ENCODE measurements at places on chromosomes 7 and 10. TPM values are rescaled to one million over a fixed set of nuclear protein-coding genes. Genes with fewer than 3 reads are reported as not detected.

GRCh38 chr7:128105228-128106022 is 74.2 kb upstream of the LRRC4 start:
- DNase-seq: no peak

CTTNBP2 gene
- polyA plus RNA-seq: 23.2 TPM

- DNase-seq: no peak
Observed at GRCh38 chr7:143492799-143493739, 15.4 kb downstream of the TAS2R41 start.

DNA sequence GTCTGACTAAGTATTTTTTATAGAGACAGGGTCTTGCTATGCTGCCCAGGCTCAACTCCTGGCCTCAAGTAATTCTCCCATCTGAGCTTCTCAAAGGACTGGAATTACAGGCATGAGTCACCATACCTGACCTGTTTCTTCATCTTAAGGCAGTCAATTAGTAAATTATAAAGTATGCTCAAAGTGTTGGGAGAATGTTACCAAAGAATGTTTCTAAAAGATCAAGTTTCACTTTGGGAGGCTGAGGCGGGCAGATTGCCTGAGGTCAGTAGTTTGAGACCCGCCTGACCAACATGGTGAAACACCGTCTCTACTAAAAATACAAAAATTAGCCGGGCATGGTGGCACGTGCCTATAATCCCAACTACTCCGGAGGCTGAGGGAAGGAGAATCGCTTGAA is 117.0 kb downstream of the ALOX5 start:
- DNase-seq: no peak

- no peak for DNase-seq
Observed at GRCh38 chr7:79199961-79200360, 253.5 kb downstream of the MAGI2 start.

DLX5 gene
- polyA plus RNA-seq: not detected

GRCh38 chr10:49649294-49649693 is 30.2 kb upstream of the C10orf53 start:
- no peak for DNase-seq

DNA sequence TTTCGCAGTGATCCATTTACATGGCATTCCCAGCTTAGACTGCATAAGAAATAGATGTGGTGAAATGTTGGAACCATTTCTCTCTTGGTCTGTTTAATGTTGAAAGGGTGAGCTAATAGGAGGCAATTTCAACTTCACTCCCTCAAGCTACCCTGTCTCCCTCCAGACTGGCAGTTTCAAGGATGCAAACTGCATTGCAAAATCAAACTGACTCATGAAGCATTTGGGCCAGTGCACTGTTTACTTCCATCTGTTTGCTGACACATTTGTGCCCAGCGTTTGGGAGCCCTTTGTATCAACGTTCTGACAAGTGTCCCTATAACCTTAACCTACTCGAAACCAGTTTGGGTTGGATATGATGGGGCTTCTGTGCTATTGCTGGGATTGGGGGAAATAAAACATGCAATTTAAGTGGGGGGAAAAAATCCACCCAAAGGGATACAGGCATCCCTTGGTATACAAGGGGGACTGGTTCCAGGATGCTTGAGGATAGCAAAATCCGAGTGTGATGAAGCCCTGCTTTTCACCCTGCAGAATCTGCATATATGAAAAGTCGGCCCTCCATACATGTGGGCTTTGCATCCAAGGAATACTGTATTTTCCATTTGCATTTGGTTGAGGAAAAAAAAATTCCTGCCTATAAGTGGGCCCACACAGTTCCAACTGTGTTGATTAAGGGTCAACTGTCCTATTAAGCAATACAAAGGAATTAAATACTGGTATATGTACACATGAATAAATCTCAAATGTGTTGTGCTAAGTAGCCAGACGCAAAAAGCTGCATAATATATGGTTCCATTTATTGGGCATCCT is 15.6 kb downstream of the RHEB start:
- DNase-seq: no peak

DNA sequence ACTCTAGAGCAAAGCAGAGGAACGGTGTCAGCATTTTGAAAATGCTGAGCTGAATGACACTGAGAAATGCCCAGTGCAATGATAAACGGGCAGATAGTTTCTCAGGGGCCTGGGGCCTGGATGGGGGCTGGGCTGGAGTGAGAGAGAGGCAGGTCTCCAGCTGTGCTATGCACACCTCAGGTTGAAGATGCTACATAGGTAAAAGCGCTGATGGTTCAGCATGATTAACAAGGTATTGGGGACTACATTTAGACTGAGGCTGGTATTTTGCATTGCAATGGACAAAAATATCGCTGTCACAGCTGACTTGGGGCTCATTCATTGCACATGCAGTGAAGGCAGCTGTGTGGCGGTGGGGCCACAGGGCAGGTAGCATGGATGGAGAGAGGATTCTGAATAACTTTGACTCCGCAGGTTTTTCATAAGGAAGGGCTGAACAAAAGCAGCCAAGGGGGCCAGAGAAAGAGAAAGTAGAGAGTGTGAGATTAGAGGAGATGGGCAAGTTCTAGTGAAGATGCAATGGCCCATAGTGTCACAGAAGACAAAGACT is 290.8 kb upstream of the ZNF32 start:
- DNase-seq: no peak

GRCh38 chr7:112987171-112987570 is 99.5 kb downstream of the GPR85 start:
- DNase-seq: no peak

DNA sequence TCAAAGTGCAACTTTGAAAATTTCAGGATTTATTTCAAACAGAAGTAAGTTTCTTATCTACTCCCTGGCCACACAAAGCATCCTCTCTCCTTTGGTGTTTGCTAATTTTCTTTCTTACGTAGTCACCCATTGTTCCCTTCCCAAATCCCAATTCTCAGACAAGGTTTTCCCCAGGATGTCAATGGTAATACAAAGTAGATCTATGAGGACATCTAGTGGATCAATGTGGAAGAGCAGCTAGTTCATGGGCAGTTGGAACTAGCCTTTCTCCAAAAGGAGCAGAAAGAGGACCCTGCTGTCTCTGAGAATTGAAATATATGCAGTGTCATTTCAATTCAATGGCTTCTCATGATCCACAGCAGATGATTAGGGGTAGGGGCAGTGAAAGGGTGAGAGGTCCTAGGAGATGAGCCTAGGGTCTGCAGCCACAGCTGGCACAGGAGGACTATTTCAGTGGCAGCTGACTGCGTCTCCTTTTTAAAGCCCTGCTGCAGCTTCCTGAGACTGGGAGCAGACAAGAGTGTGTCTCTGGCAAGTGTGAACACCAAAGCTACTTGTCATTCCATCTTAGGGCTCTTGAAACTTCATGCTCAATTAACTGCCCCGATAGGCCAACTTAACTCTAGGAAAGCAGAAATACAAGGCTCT is 632.6 kb downstream of the KCNMA1 start:
- DNase-seq: peak; percentile 65

DNA sequence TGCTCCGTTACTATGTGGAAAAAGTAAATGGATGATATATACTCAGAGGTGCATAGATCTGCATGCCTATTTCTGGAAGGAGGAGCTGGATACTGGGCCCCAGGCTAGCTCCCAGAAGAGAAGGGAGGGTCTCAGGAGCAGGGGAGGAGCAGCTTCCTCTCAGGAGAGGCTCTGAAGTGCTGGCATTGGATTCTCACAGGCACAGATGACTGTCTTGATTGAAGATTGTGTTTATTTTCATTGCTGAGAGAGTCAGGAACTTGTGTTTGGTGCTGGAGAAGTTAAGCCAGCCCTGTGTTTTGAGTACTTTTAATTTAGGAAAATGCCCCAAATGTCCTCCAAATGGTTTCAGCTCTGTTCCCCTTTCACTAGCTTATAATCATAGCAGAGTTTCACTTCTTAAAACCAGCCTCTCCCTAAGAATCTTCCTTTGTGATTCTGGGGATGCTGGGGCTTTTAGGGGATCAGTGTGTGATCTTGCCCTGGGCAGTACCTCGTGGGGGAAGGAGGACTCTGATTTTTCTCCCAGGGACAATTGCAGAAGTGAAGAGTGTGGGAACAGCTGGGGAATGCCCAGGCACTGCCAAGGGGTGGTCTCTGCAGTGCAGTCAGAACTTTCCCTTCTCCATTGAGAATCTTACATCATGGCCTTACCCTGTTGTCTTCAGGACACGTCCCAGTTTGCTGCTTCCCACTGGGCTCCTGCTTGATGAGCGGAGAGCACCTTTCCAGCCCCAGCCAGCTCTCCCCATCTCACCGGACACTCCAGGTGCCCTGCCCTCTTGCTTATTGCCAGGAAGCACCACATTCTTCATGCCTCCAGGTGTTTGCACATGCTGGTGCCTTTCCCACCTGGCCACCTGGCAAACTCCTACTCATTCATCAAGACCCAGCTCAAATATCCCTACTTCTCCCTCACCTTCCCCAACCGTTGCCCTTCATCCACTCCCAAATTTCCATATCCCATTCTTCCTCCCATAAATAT is 102.8 kb downstream of the ARHGAP22 start:
- DNase-seq: no peak

NPC1L1 gene
- 2.4 TPM for polyA plus RNA-seq

- DNase-seq: no peak
Observed at GRCh38 chr7:148916186-148916585, 32.1 kb upstream of the EZH2 start.

HABP2 gene
- polyA plus RNA-seq: 0.39 TPM

TAS2R5 gene
- polyA plus RNA-seq: 1.4 TPM

DNA sequence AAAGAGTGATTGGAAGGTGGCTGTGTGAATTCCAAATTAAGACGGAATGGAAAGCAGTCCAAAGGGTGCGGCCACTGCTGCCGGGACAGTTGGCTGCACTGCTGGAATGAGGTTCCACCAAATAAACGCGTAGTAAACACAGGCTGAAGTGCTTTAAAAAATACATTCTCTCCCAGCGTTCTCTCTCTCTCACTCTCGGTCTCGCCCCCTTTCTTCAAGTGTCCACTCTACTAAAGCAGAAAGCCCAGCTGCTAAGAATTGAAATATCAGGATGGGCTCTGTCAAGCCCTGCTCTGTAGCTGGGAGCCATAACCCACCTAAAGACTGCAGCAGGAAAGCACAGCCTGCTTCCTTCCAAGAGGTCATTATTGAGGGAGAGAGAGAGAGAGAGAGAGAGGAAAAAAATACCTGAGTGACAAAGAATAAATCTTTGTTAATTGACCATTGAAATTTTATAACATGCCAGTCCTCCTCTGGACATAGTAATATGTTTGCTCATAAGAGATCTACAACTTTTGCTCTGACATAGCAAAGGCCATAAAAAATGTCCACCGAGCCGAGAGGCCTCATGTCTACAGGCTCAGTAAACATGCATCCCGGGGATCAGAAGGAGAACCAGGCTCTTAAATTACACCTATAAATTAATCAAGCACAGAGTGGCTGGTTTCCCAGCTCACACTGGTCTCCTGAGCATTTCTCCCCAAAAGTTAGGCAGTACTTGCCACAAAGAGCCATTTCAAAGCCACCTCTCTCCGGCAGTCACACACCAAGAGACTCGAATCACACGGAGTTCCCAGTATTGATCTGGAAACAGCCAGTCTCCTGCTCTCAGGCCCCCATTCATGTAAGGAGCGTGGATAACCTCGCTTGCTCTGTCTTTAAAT is 72.8 kb downstream of the FGFR2 start:
- peak; percentile 70 for DNase-seq

DNA sequence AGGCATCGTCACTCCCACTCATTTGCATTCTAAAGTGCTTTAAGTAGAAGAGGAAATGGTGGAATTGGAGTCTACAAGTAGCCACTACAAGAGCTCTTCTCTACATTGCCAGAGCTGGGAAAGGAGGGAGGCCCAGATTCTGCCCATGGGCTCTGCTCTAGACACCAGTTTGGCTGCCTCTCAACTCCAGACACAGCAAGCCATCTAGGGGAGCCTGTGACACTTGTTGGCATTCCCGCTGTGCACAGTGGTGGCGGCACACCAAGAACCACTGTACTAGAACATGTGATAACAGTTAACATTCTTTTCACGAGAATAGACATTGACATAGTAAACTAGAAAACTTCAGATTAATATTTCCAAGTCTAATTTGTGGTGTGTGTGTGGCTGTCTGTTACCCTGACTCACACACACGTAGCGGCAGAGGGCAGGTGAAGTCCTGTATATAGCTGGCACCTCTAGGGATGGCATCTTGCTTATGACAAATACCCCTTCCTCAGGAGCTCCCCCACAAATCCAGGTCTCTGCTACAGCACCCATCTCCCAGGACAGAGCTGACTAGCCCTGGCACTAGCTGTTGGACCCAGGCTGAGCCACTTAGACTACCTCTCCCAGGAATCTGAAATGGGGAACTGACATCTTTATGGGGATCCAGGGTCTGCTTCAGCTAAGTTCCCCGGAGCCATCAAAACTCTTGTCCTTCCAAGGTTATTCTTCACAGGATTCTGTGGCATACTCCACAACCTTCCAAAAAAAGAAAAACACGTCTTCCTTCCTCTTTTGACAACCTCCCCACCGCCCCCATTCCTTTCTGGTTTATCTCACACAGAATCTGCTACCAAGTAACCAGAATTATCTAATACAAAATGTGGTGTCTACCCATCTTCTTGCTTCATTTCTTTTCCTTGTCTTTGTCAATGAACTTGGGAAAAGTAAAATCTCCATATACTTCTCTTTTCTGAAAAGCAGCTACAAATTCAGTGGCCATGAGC is 54.7 kb upstream of the MRLN start:
- DNase-seq: no peak

DNA sequence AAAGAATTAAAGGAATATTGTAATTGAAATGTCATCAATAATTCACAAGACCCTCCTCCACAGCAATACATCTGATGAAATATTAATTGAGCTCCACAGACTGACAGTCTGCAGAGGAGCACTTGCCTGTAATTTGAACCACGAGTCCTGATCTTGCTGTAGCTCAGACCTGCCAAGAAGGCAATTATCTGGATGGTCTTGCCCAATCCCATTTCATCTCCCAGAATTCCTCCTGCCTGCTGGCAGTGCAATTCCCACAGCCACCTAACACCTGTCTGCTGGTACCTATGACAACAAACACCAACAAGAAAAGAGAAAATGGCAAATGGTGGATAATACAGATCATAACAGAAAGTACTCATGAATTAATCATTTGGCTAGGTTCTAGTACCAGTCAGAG is 38.5 kb downstream of the ERCC6 start:
- DNase-seq: no peak

THNSL1 gene
- polyA plus RNA-seq: 16.6 TPM

- no peak for DNase-seq
Observed at GRCh38 chr7:24604630-24605029, 31.4 kb downstream of the PALS2 start.

EN2 gene
- polyA plus RNA-seq: 0.76 TPM

All from left renal cortex interstitium (tissue), 4 donors.